Activated CD4-positive, alpha-beta T cell treated with anti-CD3 and anti-CD28 coated beads, Interleukin-2, amount 50 U/mL, for 1 hour (primary cell): ENCODE measurements at places on chromosomes 3 and 15.

- DNase-seq: no peak
Measured at GRCh38 chr15:48334260-48334659, 3.0 kb downstream of the DUT start.

GRCh38 chr15:51077221-51078153 is 17.2 kb downstream of the TNFAIP8L3 start:
- DNase-seq: peak; percentile 5

DNA sequence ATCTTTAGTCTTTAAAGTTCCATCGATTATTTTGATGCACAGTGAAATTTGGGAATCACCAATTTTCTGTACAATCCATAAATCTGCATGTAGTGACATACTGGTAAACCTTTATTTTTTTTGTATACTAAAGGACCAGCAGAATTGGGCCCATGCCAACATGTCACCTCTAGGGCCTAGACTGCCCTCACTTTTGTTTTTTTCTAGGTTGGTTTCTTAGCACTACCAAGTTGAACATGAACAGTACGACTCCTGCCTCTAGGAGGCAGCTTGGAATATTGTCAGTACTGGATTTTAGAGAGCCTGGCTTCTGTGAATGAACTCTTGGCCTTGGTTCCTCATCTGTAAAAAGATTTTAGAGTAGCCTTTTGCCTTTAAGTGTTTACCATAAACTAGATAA is 32.3 kb downstream of the NKIRAS1 start:
- no peak for DNase-seq

GRCh38 chr3:160806686-160807085 is 50.7 kb downstream of the PPM1L start:
- no peak for DNase-seq

DNA sequence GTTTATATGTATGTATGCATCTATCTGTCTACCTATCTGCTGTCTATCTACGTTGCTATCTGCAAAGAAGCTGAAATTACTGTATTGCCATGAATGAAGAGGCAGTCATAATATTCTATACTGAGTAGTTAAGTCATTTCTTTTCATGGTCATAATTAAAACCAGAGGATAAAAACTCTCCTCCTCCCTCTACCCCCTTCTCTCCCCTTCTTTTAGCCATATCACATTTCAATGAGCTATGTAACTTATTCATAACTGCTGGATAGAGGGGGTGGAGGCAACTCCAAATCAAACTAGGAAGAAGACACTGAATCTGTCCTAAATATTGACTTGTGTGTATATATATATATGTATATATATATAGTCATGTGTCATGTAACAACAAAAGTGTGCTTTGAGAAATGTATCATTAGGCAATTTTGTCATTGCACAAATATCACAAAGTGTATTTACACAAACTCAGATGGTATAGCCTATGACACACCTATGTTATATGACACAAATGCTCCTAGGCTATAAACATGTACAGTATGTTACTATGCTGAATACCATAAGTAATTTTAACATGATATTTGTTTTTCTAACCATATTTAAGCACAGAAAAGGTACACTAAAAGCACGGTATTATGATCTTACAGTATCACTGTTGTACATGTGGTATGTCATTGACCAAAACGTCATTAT is 229.7 kb upstream of the KCNMB2 start:
- DNase-seq: no peak
